Stimulated activated CD8-positive, alpha-beta memory T cell treated with anti-CD3 and anti-CD28 coated beads, Interleukin-4, amount 100 ng/mL, for 1 hour (primary cell): ENCODE measurements at places on chromosomes 1 and 21.

DNA sequence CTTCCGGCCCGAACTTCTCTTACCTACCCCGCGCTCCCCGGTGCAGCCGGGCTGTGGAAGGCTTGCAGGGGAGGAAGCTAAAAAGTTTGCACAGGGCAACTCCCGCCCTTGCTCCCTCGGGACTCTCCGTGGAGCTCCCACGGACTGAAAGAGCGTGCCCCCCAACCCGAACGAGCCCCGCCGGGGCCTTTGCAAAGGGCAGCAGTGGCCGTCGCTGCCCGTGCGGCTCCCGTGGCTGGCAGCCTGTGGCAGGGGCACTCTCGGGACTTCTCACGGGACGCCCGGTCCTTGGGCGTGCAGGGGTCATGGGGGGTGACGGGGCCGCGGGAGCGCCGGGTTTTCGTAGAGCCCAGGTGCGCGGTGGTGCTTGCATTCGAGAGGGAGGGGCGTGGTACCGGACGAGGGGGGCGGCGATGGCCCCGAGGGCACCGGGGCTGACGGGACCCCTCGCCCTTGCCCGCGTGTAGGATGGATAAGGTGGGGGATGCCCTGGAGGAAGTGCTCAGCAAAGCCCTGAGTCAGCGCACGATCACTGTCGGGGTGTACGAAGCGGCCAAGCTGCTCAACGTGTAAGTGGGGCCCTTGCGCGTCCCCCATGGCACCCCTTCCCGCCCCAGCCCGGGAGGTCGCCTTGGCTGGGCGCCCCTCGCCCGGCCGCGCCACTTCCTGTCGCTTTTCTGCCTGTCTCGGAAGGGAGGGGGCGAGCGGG lies 711 bp downstream of the GADD45A start:
- peak; percentile 29 for DNase-seq

DNA sequence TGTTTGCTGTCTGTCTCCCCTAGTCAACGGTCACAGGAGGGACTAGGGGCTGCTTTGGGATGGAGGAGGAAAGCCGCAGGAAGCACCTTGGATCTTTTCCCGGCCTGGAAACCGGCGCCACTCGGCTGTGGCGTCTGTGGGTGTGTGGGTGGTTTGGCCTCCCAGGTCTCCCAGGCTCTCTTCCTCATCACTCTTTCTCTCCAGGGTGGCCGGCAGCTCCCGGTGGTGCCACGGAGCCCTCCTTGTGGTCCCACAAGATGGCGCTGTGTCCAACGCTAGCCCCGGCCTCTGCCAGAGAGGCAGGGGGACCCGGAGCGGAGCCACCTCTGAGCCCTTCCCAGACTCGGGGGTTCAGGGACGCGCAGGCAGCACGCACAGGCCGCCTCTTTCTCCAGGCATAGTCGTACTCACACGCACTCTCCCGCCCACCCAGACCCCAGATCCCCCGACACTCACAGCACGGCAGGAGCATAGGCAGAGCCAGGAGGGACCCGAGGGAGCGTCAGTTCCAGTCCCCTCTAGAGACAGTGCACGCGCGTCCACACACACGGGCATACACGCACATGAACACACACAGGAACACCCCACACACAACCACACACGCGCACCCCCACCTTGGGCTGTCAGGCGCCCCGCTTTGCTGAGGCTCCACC lies 31.2 kb downstream of the CDCP2 start:
- DNase-seq: peak; percentile 22

- no peak for DNase-seq
Observed at GRCh38 chr1:235277709-235278108, 50.3 kb downstream of the ARID4B start.

DNA sequence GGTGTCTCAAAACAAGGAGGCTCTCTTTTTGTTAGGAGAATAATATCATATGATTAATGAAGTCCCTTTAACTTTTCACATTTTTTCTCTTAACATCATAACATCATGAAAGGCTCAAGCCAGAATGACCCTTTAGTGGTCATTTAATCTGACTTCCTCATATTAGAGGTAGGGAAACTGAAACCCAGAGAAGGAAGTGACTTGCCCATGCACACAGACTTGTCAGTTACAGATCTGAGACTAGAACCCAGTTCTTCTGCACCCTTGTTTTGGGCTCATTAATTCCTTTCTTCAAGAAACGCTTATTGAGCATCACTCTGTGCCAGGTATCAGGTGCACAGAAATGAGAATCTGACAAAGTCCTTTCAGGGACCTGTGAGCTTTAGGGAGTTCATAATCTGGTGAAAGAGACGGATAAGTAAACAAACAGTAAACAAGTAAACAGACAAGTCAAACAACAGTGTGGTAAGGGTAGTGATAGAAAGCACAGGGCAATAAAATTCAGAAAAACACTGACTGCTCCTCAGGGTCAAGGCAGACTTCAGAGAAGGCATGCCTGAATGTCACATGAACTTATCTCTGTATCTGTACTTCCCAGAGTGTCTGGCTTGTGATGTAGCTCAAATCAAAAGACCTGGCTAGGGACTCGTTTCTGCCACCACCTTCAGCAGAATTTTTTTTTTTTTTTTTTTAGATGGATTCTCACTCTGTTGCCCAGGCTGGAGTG lies 38.3 kb upstream of the OSBPL9 start:
- DNase-seq: no peak

DNA sequence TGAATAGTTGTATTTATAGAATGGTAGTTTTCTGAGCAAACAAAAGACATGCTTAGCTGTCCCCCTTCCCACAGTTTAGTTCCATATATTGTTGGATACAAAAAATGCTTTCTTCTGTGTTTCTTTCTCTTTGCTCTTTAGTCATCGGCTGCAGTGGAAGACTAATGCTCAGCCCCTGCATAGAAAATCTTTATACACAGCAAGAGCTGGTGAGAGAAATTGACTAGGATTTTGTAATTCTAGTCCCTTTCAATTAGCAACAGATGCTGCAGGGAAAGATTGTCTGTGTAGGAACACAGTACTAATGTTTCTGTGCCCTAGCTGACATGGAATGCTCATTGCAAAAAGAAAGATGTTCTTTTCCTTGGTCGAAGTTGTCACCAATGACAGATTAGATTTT lies 200.9 kb downstream of the RPS6KC1 start:
- DNase-seq: no peak

DNA sequence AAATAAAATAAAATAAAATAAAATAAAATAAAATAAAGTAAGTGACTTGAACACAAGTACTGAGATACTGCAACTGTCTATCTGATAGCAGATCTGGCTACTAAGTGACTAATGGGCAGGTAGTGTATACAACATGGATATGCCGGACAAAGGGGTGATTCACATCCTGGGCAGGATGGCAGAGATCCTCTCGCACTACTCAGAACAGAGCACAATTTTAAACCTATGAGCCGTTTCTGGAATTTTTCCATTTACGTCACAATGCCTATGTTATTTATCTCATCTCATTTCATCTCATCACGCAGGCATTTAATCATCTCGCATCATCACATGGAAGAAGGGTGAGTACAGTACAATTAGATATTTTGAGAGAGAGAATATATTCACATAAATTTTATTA lies 233.3 kb upstream of the COA6 start:
- DNase-seq: no peak

DNA sequence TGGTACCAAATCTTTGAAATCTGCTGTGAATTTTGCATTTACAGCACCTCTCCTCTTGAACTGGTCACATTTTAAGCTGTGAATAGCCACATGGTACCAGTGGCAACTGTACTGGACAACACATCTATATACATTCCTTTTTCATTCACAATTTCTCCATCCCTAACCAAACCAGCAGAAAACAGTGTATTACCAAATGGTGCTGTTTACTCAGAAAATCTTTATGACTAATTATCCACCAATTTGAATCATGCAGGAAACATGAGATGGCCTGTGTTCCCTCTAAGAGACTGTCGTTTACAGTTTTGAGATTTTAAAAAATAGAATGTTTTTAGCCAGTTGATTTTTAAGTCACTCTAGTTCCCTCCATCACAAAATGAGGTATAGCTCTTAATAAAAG lies 17.6 kb upstream of the CCT8 start:
- no peak for DNase-seq

- DNase-seq: no peak
Observed at GRCh38 chr1:38312753-38313152, 266.2 kb upstream of the POU3F1 start.

- no peak for DNase-seq
Observed at GRCh38 chr1:45892068-45892785, 88.8 kb downstream of the MAST2 start.

GRCh38 chr21:26148840-26149354 lies 21.7 kb downstream of the APP start:
- DNase-seq: no peak

GRCh38 chr1:234295068-234295467 lies 78.2 kb upstream of the COA6 start:
- DNase-seq: no peak

DNA sequence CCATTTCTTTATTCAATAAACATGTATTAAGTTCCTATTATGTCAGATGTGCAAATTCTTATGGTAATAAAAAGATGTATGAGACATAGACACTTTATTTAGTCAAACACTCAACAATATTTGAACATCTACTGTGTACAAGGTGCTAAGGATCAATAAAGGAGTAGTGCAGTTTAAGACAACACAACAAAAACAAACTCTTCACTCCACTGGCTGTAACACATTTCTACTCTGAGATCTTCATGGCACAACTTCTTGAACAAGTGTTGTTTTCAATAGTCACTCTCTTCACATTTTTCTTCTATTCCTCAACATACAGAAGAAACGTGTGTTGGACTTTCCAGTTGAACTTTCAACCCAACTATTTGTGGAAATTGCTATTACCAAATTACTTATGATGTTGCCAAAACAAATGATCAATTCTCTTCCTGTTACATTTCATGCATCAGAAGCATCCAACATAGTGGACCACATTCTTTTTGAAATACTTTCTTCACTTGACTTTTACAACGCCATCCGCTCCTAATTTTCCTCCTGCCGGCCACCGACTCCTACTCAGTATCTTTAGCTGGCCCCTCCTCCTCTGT lies 25.4 kb downstream of the HSD3B1 start:
- no peak for DNase-seq

GRCh38 chr1:118948846-118949245 lies 39.3 kb downstream of the TBX15 start:
- no peak for DNase-seq

- DNase-seq: no peak
Observed at GRCh38 chr1:174584071-174584470, 136.3 kb downstream of the GPR52 start.

DNA sequence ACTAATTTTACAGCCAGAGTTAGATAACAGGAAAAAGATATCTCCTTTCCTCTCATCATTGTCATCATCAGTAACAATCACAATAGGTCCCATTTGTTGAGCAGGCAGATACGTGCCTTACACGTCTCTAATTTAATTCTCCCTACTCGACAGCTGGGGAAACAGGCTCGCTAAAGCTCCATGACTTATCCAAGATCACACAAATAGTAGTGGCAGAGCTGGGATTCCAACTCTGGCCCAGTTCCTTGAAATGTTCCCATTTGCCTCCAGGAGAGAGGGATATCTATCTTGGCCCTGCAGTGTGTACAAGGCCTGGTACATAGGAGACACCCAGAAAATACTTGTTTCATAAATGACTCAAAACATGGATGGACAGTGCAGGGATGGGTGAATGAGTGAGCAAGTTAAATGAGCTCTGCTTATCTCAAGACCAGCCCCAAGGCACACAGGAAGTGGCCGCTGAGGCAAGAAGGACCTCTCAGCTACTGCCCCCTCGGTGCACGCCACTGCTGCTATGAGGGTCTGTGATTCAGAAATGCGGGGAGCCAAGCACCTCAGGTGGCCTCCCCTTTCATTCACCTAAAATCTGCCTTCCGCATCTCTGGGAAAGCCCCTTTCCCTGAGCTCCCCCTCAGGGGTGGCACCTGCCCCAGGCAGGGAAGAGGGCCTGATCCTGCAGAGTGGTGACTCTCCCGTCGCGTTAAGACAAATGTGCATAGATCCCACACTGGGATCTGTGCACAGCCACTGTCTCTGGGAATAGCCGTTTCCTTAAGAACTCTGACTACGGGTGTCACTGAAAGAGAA lies 3.6 kb downstream of the KCNN3 start:
- DNase-seq: no peak

DNA sequence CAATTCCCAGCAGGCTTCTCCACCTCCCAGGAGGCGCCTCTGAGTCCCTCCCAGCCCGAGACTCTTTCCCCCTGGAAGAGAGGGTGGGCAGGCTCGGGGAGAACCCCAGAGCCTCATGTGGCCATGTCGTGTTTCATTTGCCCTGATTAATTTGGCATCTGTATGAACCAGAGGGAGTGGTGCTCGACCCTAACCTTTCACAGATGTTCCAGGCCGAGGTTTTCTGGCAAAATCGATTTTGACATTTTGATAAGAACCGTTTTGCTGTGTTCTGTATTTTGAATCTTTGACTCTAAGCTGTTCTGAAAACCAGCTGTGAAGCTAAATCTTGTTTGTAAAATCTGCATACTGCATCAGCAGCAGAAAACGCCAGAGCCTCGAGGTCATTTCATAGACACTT lies 367.4 kb downstream of the CAMTA1 start:
- no peak for DNase-seq

DNA sequence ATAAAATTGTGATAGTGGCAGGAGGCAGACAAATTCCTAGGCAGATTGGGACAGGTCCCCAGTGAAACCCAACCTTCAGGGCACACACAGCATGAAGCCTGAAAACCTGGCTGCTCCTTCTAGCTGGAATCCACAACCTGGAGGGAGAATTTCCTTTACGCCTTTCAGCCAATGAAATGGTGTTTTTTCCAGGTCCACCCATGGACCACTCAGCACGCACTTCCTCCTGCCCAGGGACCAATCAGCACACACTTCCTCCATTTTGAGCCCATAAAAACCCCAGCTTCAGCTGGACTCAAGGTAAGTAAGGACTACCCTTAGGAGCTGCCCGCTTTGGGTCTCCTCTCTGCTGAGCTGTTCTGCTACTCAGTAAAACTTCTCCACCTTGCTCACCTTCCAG lies 120.1 kb downstream of the AKT3 start:
- no peak for DNase-seq

GRCh38 chr1:30906631-30907441 lies 1.7 kb downstream of the SDC3 start:
- no peak for DNase-seq

DNA sequence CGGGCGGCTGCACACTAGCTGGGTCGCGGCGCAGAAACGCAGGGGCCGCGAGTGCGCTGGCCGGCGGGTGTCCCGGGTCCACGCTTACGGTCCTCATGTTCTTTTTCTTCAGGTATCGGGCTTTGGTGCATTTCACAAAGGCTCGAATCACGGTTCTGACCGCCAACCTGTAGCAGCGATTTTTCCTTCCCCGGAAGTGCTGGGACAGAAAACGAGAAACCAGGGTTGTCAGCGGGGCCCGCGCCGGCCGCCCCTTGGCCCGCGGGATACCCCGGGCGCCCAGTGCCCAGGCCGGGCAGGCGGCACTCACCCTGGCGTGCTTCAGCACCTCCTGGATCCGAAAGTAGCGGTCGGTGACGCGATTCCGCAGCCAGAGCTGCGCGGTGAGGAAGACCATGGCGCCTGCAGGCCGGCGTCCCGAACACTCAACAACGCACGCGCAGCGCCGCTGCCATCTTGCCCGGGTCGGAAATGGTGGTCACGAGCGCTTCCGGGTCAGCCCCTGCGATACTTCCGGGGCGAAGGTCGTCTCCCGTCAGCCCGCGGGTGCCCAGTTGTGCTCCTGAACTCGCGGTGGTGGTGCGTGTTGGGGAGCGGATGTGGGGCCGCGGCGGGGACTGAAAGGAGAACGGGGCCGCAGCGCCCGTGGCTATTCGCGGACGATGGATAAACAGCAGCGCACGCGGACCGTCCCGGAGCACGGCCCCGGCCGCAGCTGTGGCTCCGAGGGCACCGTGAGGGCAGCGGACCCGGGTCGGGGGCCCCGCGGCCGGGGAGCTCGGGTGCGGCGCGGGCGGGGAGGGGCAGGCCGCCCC lies at the start of gene MRPL20:
TSS of gene MRPL20 (minus strand) at position 473 of the 815 bp plus-strand sequence. CDS start at position 397, 76 bp downstream.
- DNase-seq: peak; percentile 87

GRCh38 chr1:180155182-180155682 lies 563 bp downstream of the QSOX1 start:
- no peak for DNase-seq
